Activated CD8-positive, alpha-beta T cell treated with anti-CD3 and anti-CD28 coated beads, Interleukin-2, amount 10 ng/mL, durations not matched to agents 7 days and 5 days (primary cell): ENCODE measurements at places on chromosomes 6 and 20.

GRCh38 chr6:47709160-47709559 is 10.8 kb downstream of the ADGRF4 start:
- H3K4me3 ChIP-seq, result no peak overlapping the region
- no peaks in the 10 kb centered on the region for H3K36me3 ChIP-seq
- no peak for DNase-seq
- peaks cover 25% of the 10 kb centered on the region for H3K27me3 ChIP-seq
- no peaks in the 10 kb centered on the region for H3K4me1 ChIP-seq

GRCh38 chr20:58064411-58065010 is 163.9 kb downstream of the ANKRD60 start:
- no peaks in the 10 kb centered on the region for H3K36me3 ChIP-seq
- H3K4me1 ChIP-seq, result no peaks in the 10 kb centered on the region
- no peak overlapping the region for H3K27ac ChIP-seq
- H3K27me3 ChIP-seq, result peaks cover 12% of the 10 kb centered on the region
- no peak overlapping the region for H3K4me3 ChIP-seq

DNA sequence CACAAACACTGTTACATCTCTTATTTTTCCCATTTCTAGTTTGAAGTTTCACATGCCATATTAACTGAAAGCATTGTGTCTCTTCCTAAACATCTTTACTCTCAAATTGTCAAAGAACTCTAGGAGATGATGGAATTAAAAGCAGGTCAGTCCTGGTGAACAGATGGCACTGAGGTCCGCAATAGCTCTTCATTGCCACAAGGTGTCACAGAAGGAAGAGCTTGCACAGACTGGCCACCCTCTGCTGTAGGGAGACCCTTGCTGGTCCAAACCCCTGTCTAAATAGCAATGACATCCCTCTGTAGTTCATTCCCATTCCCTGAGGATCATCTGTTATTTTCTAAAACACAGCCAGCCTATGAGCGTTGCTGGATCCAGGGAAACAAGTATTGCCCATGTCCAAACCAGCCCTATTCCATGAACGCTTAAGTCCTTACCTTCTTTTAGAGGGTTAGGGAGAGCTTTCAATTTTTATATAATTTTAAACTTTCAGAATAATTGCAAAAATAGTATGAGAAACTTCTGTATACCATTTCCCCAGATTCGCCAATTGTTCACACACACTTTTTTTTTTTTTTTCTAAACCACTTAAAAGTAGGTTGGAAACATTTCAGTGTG is 10.1 kb upstream of the HDAC2 start:
- no peak for DNase-seq
- no peaks in the 10 kb centered on the region for H3K27me3 ChIP-seq
- no peak overlapping the region for H3K4me3 ChIP-seq
- no peak overlapping the region for H3K27ac ChIP-seq
- H3K4me1 ChIP-seq, result no peaks in the 10 kb centered on the region

- peaks cover 8% of the 10 kb centered on the region for H3K4me1 ChIP-seq
- no peaks in the 10 kb centered on the region for H3K27me3 ChIP-seq
- H3K4me3 ChIP-seq, result no peak overlapping the region
- peaks cover 55% of the 10 kb centered on the region for H3K36me3 ChIP-seq
- H3K27ac ChIP-seq, result no peak overlapping the region
- DNase-seq, result no peak
Measured at GRCh38 chr20:45945678-45946148, 11.2 kb downstream of the PCIF1 start.

DNA sequence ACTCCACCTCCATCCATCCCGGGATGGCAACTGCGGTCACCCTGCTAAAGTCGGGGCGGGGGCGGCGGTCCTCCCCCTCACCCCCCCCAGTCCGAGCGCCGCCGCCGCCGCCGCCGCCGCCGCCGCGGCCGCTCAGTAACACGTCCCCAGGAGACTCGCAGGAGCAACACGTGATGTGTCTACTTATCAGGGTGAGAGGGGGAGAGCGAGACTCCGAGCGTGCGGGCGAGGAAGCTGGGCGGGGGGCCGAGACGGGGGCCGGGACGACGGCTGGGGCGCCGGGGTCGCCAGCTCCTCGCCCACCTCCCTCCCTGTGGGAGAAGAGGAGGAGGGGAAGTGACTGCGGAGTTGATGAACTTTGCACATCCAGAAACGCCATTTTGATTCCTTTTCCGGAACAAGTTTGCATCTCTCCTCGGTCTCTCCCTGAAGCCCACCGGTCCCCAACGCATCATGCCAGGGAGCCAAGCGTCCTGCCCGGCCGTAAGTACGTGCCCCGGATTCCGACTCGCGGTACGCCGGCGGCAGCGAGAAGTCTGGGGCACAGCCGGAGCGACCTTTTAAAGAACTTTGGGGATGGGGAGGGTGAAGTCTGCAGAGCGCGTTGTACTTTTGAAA is at the start of gene RREB1:
RREB1 (plus strand) TSS at position 384 of the 618 bp plus-strand sequence. CDS start 73,951 bp downstream, outside the sequence.
- H3K27me3 ChIP-seq, result no peaks in the 10 kb centered on the region
- peak within 1 kb of the TSS; percentile 93 for H3K4me3 ChIP-seq
- H3K4me1 ChIP-seq, result peaks cover 40% of the 10 kb centered on the region
- H3K36me3 ChIP-seq, result peaks cover 9% of the 10 kb centered on the region

DNA sequence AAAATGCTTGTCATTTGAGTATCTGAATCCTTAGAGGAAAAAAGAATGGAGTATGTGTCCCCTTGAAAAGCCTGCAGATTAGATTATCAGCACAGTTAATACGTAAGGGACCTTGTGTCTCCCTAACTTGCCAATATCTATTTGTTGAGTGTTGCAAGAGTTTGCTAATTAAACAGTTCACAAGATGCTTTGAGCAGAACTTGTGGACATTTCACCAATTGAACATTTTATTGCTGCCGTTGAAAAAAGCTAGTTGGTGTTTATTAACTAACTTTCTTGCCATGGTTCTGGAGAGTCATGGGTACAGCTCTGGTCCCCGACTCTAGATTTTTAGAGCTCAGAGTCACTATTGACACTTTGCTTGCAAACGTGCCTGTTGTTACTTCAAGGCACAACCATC is 30.6 kb upstream of the PRDM1 start:
- H3K27ac ChIP-seq, result no peak overlapping the region
- H3K27me3 ChIP-seq, result peaks cover 5% of the 10 kb centered on the region
- H3K4me1 ChIP-seq, result peaks cover 29% of the 10 kb centered on the region
- no peaks in the 10 kb centered on the region for H3K36me3 ChIP-seq
- H3K4me3 ChIP-seq, result no peak overlapping the region

- DNase-seq, result no peak
- no peaks in the 10 kb centered on the region for H3K27me3 ChIP-seq
- H3K4me1 ChIP-seq, result no peaks in the 10 kb centered on the region
- H3K27ac ChIP-seq, result no peak overlapping the region
- H3K4me3 ChIP-seq, result no peak overlapping the region
Measured at GRCh38 chr6:21791581-21791980, 198.0 kb downstream of the SOX4 start.

GRCh38 chr6:113211170-113211569 is 646.0 kb upstream of the MARCKS start:
- no peak overlapping the region for H3K4me3 ChIP-seq
- no peaks in the 10 kb centered on the region for H3K27me3 ChIP-seq
- H3K4me1 ChIP-seq, result no peaks in the 10 kb centered on the region
